ENCODE measurements at places on chromosomes 5 and 9. TPM values are rescaled to one million over a fixed set of nuclear protein-coding genes. Genes with fewer than 3 reads are reported as not detected.
A peak's percentile ranks its signal among the peaks of the same experiment; 100 is the strongest.

DNA sequence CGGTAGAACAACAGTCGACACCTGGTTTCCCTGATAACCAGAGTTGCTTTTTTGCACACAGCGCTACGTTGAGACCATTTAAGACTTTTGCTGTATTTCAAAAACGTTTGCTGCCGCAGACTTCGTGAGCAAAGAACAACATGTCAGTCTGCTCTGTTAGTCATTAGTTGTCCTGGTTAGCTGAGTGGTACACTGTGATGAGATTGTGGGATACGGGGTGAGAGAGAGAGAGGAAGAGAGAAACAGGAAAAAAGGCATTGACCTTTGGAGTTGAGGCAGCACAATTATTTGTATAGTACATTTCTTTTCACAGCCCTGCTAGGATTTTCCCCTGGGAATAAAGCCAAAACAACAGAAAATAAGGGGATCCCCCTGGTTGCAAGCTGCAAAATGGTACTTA is 306.1 kb upstream of the WWC1 start:
- no peaks in the 10 kb centered on the region for H3K4me1 ChIP-seq
- H3K4me3 ChIP-seq: no peak overlapping the region
- no peaks in the 10 kb centered on the region for H3K36me3 ChIP-seq
- DNase-seq: no peak
- H3K27ac ChIP-seq: no peak overlapping the region

DNA sequence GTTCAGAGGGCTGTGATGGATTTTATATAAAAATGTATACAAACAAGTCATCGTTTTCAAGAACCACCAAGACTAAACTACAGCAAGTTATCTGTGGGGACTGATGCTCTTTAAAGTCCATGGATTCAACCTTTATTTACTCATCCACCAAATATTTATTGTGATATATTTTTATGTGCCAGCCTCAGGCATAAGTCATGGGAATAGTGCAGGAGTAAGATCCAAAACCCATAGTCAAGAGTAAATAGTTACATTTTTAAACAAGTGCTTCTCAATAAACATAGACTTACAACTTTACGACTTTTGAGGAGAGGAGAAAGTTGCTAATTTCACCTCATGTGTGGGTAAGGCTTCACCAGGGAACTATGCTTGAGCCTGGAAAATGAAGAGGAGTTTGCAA is 24.6 kb downstream of the MACIR start:
- H3K4me1 ChIP-seq: no peaks in the 10 kb centered on the region
- no peak overlapping the region for H3K27ac ChIP-seq
- DNase-seq: no peak
- no peaks in the 10 kb centered on the region for H3K36me3 ChIP-seq
- no peaks in the 10 kb centered on the region for H3K27me3 ChIP-seq
- no peak overlapping the region for H3K4me3 ChIP-seq

DNA sequence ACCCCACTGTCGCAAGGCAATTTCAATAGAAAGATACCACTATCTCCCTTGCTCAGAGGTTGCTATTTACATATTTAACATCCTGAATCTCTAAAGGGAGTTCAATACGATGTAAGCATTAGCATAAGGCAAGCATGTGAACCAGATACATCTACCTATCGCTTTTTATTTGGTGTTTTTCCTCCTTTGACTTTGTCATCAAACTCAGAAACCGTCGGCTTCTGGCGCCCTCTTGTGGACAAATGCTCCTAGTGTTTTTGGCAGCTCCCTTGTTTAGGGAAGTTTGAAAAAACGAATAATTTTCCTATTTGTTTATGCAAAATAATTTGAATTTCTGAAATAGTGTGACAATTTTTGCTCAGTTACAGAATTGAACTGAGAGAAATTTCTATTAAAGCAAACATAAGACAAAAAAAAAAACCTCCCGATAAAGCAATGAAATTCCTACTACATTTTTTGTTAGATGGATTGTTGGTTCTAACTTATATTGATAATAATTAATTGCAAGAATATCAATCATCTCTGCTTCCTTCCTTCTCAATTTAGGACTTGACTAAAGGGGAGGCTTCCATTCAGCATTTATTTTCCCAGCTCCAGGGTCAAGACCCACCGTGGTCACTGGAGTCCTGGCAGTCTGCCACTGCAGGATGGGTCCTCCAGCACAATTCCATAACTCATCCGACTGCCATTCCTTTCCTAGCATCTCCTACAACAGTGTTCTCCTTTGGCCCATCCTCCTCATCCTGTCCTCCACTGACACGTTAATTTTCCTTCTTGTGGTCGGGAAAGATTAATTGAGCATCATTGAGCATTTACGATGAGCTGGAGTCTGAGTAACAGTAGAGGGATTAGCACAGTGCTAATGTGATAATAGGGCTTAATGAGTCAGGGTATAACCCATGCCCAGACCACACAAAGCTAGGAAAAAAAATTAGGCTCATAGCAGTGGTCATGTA is 131.8 kb upstream of the CHD1 start:
- no peak overlapping the region for H3K27ac ChIP-seq
- H3K36me3 ChIP-seq: no peaks in the 10 kb centered on the region
- no peaks in the 10 kb centered on the region for H3K27me3 ChIP-seq
- DNase-seq: peak; percentile 93
- H3K4me1 ChIP-seq: no peaks in the 10 kb centered on the region
- H3K4me3 ChIP-seq: no peak overlapping the region

DNA sequence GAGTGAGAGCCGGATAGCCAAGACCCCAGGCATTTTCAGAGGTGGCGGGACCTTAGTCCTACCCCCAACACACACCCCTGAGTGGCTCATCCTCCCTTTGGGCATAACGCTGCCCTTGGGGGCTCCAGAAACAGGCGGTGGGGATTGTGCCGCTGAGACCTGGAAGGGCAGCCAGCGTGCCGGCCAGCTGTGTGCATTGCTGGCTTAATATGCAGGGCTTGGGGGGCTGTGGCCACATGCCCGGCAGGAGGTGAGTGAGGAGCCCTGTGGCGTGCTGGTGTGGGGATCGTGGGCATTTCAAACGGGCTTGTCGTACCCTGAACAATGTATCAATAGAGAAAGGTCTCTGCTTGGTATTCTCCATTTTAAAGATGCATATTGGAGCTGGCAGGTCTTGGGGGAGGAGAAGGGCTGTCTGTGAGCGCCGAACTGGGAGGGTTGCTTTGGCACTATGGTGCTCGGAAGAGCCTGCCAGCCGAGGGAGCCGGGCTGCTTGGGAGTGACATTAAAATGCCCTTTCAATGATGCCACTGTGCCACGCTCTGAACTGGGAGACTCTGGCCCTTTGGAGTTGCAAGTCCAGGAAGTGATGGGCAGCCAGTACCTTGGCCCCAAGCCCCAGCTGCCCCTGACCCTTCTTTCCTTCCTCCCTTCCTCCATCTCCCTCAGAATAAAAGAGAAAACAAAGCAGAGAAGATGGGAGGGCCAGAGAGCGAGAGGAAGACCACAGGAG is 11.2 kb upstream of the OLFM1 start:
- DNase-seq: no peak
- peaks cover 3% of the 10 kb centered on the region for H3K36me3 ChIP-seq
- H3K27me3 ChIP-seq: peaks cover 3% of the 10 kb centered on the region
- H3K27ac ChIP-seq: no peak overlapping the region
- peaks cover 44% of the 10 kb centered on the region for H3K4me1 ChIP-seq

- peaks cover 53% of the 10 kb centered on the region for H3K4me1 ChIP-seq
- no peaks in the 10 kb centered on the region for H3K36me3 ChIP-seq
Observed at GRCh38 chr5:173326501-173326960, 1.7 kb downstream of the STC2 start.

- peak; percentile 92 for DNase-seq
- H3K27me3 ChIP-seq: no peaks in the 10 kb centered on the region
- peaks cover 26% of the 10 kb centered on the region for H3K4me1 ChIP-seq
- H3K36me3 ChIP-seq: no peaks in the 10 kb centered on the region
Observed at GRCh38 chr9:88742483-88742882, 207.5 kb downstream of the NXNL2 start.

DNA sequence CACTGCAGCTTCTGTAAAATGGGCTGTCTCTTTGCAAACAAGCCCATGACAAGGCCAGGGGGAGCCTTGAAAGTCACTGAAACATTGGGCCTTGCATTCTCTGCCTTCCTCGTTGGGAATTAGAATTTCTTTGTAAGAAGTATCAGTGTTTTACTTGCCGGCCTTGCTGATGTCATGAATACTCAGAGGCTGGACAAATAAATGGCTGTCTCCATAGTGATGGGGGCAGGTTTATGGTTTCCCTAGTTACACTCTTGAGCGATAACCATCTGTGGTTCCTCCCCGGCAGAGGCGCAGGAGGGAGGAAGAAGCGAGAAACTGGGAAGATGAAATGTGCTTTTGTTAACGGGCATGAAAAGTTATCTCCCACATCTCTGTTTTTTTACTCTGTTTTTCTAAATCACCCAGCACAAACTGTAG is 272.7 kb upstream of the PANK3 start:
- H3K36me3 ChIP-seq: no peaks in the 10 kb centered on the region
- no peak overlapping the region for H3K4me3 ChIP-seq
- H3K27me3 ChIP-seq: no peaks in the 10 kb centered on the region

- no peak overlapping the region for H3K27ac ChIP-seq
- DNase-seq: no peak
- H3K4me3 ChIP-seq: no peak overlapping the region
- no peaks in the 10 kb centered on the region for H3K36me3 ChIP-seq
Observed at GRCh38 chr5:125517973-125518550, 771.6 kb upstream of the ZNF608 start.

DNA sequence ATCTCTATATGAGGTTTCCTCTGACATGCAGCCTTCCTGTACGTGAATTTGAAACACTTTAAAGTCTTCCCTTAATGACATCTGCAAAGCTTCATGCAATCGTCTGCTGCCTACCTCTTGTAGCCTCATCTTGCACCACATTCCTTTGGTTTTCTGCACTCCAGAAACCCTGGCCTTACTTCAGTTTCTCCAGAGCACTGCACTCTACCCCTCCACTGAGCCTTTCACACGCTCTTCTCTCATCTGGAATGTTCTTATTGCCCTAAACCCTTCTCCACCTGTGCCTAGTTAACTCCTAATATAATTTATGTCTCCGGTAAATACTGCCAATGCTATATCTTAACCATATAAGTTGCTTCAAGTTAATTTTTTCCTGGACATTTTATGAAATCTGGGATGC is 168.8 kb upstream of the SLC27A6 start:
- no peaks in the 10 kb centered on the region for H3K27me3 ChIP-seq
- no peak for DNase-seq

GRCh38 chr9:136799854-136800657 is 3.9 kb downstream of the CCDC183 start:
- peaks cover 32% of the 10 kb centered on the region for H3K27me3 ChIP-seq
- no peak for DNase-seq
- H3K4me3 ChIP-seq: peak overlapping the region; percentile 43
- peaks cover 23% of the 10 kb centered on the region for H3K36me3 ChIP-seq

Gene FGD3
- polyA plus RNA-seq: 17.2 TPM

Gene CDHR2
- 21.2 TPM for polyA plus RNA-seq

Gene GARIN3
- polyA plus RNA-seq: not detected

Gene TXNDC8
- polyA plus RNA-seq: not detected

Measured in spinal cord (tissue), 10 donors.